ENCODE measurements at places on chromosomes 12 and 14.
A peak's percentile ranks its signal among the peaks of the same experiment; 100 is the strongest.

DNA sequence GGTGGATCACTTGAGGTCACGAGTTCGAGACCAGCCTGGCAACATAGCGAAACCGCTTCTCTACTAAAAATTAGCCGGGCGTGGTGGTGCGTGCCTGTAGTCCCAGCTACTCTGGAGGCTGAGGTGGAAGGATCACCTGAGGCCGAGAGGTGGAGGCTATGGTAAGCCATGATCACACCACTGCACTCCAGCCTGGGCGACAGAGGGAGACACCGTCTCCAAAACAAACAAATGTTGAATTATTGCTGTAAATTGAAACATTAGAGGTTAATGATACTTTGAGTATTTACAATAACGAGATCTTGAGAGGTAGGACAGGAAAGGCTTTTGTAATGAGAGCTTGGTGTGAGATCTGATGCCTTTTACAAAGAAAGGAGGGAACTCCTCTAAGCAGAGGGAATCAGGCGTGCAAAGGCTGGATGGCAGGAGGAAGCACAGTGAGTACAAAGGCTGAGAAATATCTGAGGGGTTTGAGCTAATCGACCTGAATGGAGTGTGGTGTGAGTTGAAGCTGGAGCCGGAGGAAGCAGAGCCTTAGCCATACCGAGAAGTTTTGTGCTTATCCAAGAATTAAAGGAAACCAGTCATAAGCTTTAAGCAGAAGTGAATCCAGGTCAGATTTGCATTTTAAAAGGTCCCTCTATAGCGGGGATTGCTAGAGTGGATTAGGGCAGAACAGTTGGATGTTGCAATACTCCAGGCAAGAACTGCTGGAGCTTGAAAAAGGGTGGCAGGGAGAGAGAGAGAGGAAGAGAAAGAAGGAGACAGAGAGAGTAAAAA, 1.1 kb downstream of the RHNO1 start:
- DNase-seq: peak; percentile 84

DNA sequence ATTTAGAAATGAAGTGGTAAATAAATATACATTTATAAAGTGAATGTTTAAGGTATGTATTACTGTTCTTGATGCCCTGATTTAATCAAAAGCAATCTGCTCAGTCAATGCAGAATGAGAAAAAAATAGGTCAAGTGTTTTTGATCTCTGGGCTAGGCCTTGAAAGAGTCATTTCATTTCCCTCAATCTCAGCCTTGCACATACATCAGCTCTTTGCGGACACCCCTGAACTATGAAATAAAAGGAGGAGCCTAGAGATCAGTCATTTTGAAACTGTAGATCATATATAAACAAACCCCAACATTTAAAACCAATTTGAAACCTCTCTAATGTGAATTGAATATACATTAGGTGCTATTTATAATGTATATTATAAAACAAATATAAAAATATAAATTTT, 42.5 kb downstream of the ATG2B start:
- no peak for DNase-seq

GRCh38 chr14:93741556-93742230, 46.6 kb downstream of the PRIMA1 start:
- DNase-seq: no peak

DNA sequence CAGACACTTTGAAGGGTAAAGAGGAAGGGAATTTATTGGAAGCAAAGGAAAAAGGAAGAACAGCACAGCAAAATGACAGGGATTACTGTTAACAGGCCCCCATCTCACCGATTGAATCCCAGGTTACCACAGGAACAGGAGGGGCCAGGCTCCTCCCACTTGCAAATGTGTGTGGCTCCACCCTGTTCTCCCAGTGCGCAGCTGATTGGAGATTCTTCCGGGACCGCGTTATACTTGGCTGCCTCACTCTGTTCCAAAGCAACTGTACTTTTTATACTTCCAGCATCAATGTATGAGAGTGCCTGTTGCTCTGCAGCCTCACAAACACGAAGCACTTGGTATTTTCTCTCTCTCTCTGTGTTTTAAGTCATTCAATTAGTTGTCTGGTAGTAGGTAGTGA, 273.6 kb upstream of the MDGA2 start:
- DNase-seq: no peak

- DNase-seq: no peak
Observed at GRCh38 chr14:99875421-99875820, 82.2 kb downstream of the EML1 start.

DNA sequence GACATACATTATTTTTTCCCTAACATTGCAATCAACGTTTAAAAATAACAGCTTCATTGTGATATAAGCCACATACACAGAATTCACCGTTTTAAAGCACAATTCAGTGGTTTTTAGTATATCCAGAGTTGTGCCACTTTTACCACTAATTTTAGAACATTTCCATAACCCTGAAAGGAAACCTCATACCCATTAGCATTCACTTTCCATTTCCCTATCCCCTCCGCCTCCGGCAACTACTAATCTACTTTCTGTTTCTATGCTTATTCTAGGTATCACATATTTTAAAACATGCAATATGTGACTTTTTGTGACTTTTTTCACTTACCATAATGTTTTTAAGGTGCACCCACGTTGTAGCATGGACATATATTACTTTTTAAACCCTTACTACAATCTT, 55.6 kb upstream of the ISM2 start:
- DNase-seq: no peak

DNA sequence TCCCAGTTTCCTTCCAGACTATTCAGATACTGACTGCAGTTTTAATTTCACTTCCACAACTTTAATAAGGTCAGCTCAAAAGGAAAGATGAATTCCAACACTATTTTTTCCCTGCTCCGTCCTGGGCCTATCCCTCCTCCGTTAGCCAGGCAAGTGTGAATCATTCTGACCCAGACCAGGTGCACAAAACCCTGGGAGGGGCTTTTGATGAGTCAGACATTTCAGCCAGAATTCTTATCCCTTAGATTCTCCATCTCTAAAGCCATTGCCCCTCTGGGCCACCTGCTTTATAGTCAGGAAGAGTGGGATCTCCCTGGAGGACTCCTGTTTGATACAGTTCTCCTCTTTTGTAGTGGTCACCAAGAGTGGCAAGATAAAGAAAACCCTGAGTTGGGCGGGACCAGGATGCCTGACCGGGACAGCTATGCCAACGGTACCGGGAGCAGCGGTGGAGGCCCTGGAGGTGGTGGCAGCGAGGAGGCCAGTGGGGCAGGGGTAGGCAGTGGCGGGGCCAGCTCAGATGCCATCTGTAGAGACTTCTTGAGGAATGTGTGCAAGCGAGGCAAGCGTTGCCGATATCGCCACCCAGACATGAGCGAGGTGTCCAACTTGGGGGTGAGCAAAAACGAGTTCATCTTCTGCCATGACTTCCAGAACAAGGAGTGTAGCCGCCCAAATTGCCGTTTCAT, 2.2 kb downstream of the ZC3H10 start:
- no peak for DNase-seq

- DNase-seq: no peak
Observed at GRCh38 chr14:35534208-35534872, 376 bp downstream of the INSM2 start.

DNA sequence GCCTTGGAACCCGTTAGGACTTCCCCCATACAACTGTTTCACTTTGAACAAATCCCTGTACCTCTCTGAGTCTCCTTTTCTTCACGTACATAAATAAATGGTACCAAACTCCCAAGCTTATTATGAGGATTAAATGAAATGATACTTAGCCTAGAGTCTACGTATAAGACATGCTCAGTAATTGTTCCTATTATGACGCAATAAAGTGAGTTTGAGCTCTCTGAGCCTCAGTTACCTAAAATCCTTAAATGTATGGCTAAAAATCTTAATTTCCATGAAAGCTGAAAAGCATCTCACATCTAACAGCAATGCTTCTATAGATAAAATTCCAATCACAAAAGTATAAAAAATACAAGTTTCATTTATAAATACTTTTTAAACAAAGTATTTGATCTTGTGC, 117.9 kb upstream of the TMEM233 start:
- no peak for DNase-seq

DNA sequence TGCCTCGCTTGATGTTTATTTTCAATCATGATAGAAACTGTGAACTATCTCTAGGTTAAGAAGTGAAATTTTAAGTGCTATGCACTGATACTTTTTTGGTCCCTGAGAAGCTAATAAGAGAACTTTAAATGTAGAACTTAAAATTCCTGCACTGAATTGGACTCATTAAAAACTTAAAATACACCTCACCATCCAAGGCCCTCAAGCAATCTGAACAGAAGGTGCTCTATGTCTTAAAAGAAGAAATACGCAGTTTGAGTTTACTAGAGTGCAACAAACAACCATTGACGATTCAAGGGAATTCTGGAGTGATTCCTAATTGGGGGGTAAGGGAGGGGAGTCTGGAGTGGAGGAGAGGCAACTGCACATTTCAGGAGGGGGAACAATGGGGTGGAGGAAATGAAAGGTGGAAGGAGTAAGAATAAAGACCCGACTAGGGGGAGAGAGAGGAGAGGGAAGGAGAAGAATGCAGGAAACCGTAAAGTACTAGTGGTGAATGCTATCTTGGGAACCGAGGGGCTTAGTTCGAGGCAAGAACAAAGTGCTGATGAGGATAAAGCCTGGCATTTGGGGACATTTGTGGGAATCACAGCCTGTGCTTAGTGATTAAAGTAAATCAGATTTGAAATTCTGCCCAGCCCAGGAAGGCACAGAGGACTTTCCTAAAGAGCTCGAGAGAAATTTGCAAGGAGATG, 389.7 kb downstream of the AACS start:
- no peak for DNase-seq

Data from NB4 (cell line).